ENCODE measurements at places on chromosomes 3 and 15. TPM values are rescaled to one million over a fixed set of nuclear protein-coding genes. Genes with fewer than 3 reads are reported as not detected.

The SLC22A13 gene
- 1.9 TPM for total RNA-seq

The EXD1 gene
- total RNA-seq: 0.37 TPM

The DPPA4 gene
- total RNA-seq: not detected

The CA12 gene
- 20.3 TPM for total RNA-seq

The HTR3E gene
- total RNA-seq: not detected

The MORC1 gene
- not detected for total RNA-seq

The COL8A1 gene
- total RNA-seq: 112 TPM

The SEMA5B gene
- total RNA-seq: not detected

The ARIH2 gene
- 152 TPM for total RNA-seq

The SLC12A1 gene
- not detected for total RNA-seq

The CYP8B1 gene
- total RNA-seq: not detected

The SPATA12 gene
- total RNA-seq: 0.12 TPM

The SLC28A2 gene
- total RNA-seq: not detected

The OIP5 gene
- total RNA-seq: 5.7 TPM

The ATOSA gene
- total RNA-seq: 21.3 TPM

The SLC27A2 gene
- total RNA-seq: 0.84 TPM

The IQCF5 gene
- total RNA-seq: not detected

The PDZRN3 gene
- total RNA-seq: not detected

The CFAP20DC gene
- total RNA-seq: 1.1 TPM

The NR2F2 gene
- 9.6 TPM for total RNA-seq

The LRRIQ4 gene
- total RNA-seq: not detected

The PCSK6 gene
- 29.8 TPM for total RNA-seq

The C15orf62 gene
- 0.52 TPM for total RNA-seq

The GPR171 gene
- total RNA-seq: not detected

The EHHADH gene
- 3.2 TPM for total RNA-seq

Measured in MCF 10A (cell line).